ENCODE measurements at places on chromosomes 6 and 20.

DNA sequence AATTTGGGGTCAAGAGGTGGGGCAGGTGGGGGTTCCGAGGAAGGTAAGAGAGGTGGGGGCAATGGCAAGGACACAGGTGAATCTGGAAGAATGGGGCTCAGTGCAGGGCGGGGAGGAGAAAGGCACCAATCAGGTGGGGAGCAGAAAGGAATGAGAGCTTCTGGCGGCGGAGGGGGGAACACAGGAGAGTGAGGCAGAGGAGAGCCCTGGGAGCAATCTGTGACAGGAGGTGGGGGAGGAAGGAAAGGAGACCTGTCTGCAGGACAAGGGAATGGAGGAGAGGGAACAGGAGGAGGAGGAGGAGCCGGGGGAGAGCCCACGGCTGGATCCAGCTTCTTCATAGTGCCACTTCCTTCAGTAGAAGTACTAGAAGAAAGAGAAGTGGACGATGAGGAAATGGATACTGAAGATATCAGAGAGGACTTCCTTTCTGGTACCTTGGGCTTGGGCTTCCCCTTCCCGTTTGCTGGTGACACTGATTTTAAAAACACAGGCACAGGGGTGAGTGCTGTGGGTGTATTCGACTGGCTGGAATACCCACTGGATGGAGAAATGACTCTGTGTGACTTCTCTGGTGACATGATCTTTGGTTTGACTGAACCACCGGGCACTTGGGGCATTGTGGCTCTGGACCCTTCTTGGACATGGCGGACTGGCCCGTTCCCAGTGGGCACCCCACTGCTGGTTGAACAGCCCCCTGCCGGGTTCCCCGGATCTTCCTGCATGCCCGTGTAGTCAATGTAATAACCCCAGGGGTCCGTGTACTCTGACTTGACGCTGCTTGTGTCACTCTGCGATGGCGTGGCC lies 27.4 kb downstream of the HEBP2 start:
- DNase-seq: no peak

GRCh38 chr20:46741924-46742668 lies 32.6 kb downstream of the SLC2A10 start:
- DNase-seq: no peak

- no peak for DNase-seq
Observed at GRCh38 chr6:46510651-46511050, 19.4 kb upstream of the RCAN2 start.

DNA sequence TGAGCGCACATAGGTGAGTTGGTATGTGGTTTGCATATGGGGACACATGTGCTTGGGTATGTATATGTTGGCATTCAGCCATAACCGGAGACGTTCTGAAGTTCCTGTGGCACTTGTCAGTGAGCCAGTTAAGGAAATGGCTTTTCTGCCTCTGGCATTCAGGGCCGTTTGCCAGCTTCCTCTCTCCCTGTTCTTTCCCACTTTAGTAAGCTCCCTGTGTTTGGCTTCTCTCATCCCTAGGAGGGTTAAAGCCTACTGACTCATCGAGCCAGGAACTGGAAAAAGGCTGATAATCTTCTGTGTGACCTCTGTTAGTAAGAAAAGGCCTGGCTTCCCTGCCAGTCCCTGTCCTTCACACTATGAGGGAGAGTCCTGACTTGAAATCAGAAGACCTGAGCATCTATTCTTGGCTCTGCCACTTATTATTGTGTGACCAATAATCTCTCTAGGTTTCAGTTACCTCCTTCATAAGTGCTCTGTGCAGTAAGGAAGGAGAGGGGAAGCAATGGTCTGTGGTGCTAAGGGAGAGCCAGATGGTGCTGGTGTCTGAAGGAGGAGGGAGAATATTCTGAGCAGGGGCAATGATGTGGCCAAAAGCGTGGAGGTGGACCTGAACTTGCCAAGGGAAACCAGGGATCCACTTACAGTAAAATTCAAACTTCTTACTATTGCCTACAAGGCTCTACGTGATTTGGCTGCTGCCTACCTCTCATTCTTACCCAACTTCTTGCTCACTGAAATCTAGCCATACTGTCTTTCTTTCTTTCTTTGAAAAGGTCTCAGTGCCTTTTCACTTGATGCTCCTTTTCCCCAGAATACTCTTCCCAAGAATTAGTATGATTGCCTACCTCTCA lies 31.4 kb downstream of the ACSS2 start:
- DNase-seq: no peak

- DNase-seq: no peak
Observed at GRCh38 chr6:62391358-62391757, 105.3 kb upstream of the KHDRBS2 start.

DNA sequence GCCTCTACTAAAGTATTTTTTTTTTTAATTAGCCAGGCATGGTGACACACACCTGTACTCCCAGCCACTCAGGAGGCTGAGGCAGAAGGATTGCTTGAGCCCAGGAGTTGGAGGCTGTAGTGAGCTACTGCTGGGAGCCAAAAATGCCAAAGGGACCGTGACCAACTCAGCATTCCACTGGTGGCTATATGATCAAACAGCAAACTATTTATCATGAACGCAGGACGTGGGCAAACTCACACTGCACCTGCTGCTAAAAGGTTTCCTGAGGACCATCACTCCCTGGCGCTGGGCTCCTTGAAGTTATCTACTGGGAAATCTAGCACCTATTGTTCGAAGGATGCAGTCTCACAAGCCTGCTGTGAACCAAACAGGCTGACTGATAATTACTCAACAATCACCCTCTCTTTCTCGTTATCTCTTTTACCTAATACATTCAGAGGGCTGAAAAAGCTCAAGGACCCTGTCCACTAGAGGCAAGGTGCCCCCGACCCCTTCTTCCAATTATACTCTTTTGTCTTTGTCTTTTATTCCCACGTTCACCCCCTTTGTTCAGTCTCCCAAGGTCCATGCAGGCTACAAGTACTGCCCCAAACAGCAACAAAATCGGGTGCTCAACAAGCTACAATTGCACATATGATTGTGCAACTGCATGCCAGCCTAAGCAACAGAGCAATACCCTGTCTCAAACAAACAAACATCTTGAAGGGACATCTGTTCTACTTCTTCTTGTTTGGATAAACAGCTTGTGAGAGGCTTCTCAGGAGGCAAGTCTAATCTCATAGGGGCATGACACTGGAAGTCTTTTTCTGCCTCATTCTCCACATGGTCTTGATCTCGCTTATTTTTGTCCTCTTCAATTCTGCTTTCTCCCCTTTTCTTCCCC lies 47.7 kb upstream of the PLN start:
- DNase-seq: no peak

- no peak for DNase-seq
Observed at GRCh38 chr6:42522036-42522435, 41.8 kb upstream of the UBR2 start.

GRCh38 chr6:129747588-129748112 lies 37.7 kb upstream of the ARHGAP18 start:
- no peak for DNase-seq

DNA sequence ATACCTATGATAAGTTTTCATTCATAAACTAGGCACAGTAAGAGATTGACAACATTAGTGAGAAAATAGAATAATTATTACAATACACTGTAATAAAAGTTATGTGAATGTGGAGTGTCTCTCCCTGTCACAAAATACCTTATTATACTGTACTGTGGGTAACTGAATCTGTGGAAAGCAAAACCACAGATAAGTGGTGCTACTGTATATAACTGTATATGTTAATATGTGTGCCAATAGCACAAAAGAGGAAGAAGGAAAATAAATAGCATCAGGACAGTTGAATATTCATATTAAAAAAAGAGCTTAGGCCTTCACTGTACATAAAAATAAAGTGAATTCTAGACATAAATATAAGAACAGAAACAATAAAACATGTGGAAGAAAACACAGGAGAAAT lies 243.5 kb downstream of the CDKAL1 start:
- DNase-seq: no peak

GRCh38 chr6:52815167-52816092 lies 11.8 kb upstream of the GSTA1 start:
- DNase-seq: peak; percentile 54

DNA sequence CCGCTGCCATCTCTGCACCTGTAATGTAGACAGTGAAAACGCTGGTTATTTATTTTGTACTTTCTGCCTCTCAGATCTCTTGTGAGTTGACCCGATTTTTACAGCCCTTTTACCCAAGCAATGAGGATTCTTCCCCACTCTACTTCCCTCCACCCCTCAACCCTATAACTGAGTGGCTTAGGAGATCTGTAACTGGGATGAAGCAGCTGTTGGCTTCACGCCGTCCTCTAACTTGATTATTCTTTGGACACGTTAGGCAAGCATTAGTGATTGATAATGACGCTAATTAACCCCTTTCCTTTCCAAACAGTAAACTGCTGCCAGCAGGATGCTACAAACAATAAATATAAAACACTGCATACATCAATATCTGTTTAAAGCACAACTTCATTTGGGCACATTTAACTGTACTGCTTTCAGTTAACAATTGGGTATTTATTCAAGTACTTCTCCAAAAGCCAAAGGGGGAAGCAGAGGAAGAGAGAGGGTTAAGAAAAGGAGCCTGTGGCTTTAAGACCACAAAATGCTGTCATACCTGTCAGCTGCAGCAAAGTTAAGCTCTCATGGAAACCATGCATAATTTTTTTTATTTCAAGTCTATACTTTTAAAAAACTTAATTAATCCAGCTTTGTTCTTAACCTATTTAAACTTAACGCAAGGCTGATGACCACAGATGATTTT lies 21.2 kb downstream of the TFAP2A start:
- no peak for DNase-seq

- DNase-seq: no peak
Observed at GRCh38 chr6:18400831-18401446, 13.8 kb downstream of the RNF144B start.
